Renal cortical epithelial cell (primary cell): ENCODE measurements at places on chromosomes 7 and 10. TPM values are rescaled to one million over a fixed set of nuclear protein-coding genes. Genes with fewer than 3 reads are reported as not detected.

PRR15 gene
- 10.6 and 11.2 TPM in 2 replicates for total RNA-seq

GPRIN2 gene
- total RNA-seq: 29.2 and 30.4 TPM in 2 replicates

SLC39A12 gene
- not detected in 2 replicates for total RNA-seq

PILRA gene
- 0.35 and 2.0 TPM in 2 replicates for total RNA-seq

WIPF3 gene
- total RNA-seq: 0.35 TPM in 1 of 2 replicates, not detected in the other
